Activated naive CD8-positive, alpha-beta T cell treated with anti-CD3 and anti-CD28 coated beads for 36 hours (primary cell): ENCODE measurements at places on chromosomes 5 and 9. TPM values are rescaled to one million over a fixed set of nuclear protein-coding genes. Genes with fewer than 3 reads are reported as not detected.

- H3K4me3 ChIP-seq: no peak overlapping the region
- DNase-seq: no peak
- peaks cover 6% of the 10 kb centered on the region for H3K27me3 ChIP-seq
- H3K36me3 ChIP-seq: no peaks in the 10 kb centered on the region
These were observed 93.9 kb upstream of the ALDH1A1 start for GRCh38 chr9:73046769-73047168.

DNA sequence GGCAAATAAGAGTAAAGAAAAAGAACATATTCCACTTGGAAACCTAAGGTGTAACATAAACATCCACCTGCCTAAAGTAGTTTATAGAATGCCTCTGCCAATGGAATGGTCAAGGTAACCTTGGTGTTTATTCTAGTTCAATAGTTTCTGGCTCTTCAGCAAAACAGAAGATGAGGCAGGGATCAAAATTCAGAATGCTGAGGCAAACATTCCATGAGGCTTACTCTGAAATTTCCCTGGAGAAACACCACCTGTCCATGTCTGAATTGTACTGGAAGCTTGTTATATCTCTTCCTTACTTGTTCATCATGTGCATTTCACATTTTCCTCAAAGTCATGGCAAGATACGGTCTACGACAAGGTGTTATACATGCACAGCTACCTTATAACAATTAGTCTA is 1862.4 kb upstream of the ACO1 start:
- H3K36me3 ChIP-seq: no peaks in the 10 kb centered on the region
- H3K27me3 ChIP-seq: no peaks in the 10 kb centered on the region
- no peak for DNase-seq
- H3K4me1 ChIP-seq: no peaks in the 10 kb centered on the region

- no peaks in the 10 kb centered on the region for H3K36me3 ChIP-seq
- no peak for DNase-seq
- H3K27me3 ChIP-seq: peaks cover 18% of the 10 kb centered on the region
These were observed 46.6 kb upstream of the ZNF169 start for GRCh38 chr9:94212531-94212930.

DNA sequence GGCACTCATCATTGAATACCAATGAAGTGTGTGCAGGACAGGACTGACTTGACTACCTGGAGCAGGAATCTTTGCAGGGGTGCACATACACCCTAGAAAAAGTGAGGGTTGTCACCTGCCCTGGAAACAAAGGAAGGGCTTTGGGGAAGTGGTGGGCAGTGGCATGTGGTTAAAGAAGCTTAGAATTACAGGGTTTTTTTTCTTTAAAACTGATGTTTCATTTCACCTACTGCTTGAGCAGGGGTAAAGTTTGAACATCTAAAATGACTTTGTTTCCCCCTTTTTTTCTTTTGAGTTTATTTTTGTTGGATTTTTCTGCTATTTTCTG is 2.0 kb upstream of the KDM3B start:
- peaks cover 38% of the 10 kb centered on the region for H3K4me1 ChIP-seq
- no peaks in the 10 kb centered on the region for H3K27me3 ChIP-seq
- peak overlapping the region; percentile 49 for H3K27ac ChIP-seq
- peaks cover 25% of the 10 kb centered on the region for H3K36me3 ChIP-seq

- no peak overlapping the region for H3K27ac ChIP-seq
- no peak for DNase-seq
- H3K36me3 ChIP-seq: no peaks in the 10 kb centered on the region
- H3K4me3 ChIP-seq: no peak overlapping the region
These were observed 10.6 kb upstream of the AGXT2 start for GRCh38 chr5:35058374-35058788.

The PDE6A gene
- total RNA-seq: not detected

GRCh38 chr9:97900738-97901565 is 21.3 kb downstream of the TRMO start:
- H3K4me3 ChIP-seq: no peak overlapping the region
- no peaks in the 10 kb centered on the region for H3K27me3 ChIP-seq
- no peak overlapping the region for H3K27ac ChIP-seq
- no peak for DNase-seq
- H3K4me1 ChIP-seq: peaks cover 44% of the 10 kb centered on the region

- no peaks in the 10 kb centered on the region for H3K27me3 ChIP-seq
- no peak overlapping the region for H3K4me3 ChIP-seq
- peaks cover 37% of the 10 kb centered on the region for H3K4me1 ChIP-seq
- no peak for DNase-seq
- H3K36me3 ChIP-seq: peaks cover 6% of the 10 kb centered on the region
- peak overlapping the region; percentile 49 for H3K27ac ChIP-seq
These were observed 14.3 kb downstream of the CD180 start for GRCh38 chr5:67182301-67182790.

The NEUROG1 gene
- total RNA-seq: not detected

- DNase-seq: no peak
- H3K36me3 ChIP-seq: no peaks in the 10 kb centered on the region
- peaks cover 26% of the 10 kb centered on the region for H3K4me1 ChIP-seq
These were observed 8.8 kb downstream of the PAX5 start for GRCh38 chr9:37025071-37025822.

GRCh38 chr9:32067261-32067660 is 317.2 kb upstream of the ACO1 start:
- H3K4me3 ChIP-seq: no peak overlapping the region
- no peaks in the 10 kb centered on the region for H3K27me3 ChIP-seq
- H3K27ac ChIP-seq: no peak overlapping the region
- H3K36me3 ChIP-seq: no peaks in the 10 kb centered on the region
- DNase-seq: no peak

- no peaks in the 10 kb centered on the region for H3K4me1 ChIP-seq
- H3K4me3 ChIP-seq: no peak overlapping the region
- no peak overlapping the region for H3K27ac ChIP-seq
- H3K27me3 ChIP-seq: no peaks in the 10 kb centered on the region
- peaks cover 9% of the 10 kb centered on the region for H3K36me3 ChIP-seq
- no peak for DNase-seq
These were observed 12.9 kb downstream of the INPP5E start for GRCh38 chr9:136426787-136427186.

DNA sequence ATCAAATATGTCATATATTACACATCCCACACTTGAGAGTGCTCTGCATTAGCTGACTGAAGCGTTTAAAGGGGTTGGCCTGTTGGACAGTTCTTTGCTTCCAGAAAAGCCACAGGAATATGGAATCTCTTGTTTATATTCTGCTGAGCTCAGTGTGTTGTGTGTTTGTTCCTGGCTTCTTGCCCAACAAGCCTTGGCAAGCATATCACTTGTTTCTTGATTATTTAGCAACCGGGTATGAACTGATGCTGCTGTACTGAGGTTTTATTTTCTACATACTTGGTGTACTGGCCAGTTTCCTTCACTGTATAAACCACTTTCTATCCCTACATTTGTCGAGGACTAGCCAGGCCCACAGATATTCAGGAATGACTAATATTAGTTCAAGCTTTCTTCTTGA is 378.9 kb downstream of the KCTD16 start:
- DNase-seq: no peak
- H3K36me3 ChIP-seq: no peaks in the 10 kb centered on the region
- H3K27me3 ChIP-seq: no peaks in the 10 kb centered on the region
- no peaks in the 10 kb centered on the region for H3K4me1 ChIP-seq
- no peak overlapping the region for H3K4me3 ChIP-seq

The LRRC19 gene
- total RNA-seq: not detected

The C6 gene
- total RNA-seq: not detected

GRCh38 chr9:98449871-98450270 is 194.4 kb upstream of the TBC1D2 start:
- no peaks in the 10 kb centered on the region for H3K4me1 ChIP-seq
- peaks cover 13% of the 10 kb centered on the region for H3K27me3 ChIP-seq
- no peak for DNase-seq

GRCh38 chr5:416636-416960 is 26.4 kb upstream of the EXOC3 start:
- H3K36me3 ChIP-seq: peaks cover 25% of the 10 kb centered on the region
- no peak overlapping the region for H3K4me3 ChIP-seq
- DNase-seq: no peak

The SEMA4D gene
- 245 TPM for total RNA-seq

DNA sequence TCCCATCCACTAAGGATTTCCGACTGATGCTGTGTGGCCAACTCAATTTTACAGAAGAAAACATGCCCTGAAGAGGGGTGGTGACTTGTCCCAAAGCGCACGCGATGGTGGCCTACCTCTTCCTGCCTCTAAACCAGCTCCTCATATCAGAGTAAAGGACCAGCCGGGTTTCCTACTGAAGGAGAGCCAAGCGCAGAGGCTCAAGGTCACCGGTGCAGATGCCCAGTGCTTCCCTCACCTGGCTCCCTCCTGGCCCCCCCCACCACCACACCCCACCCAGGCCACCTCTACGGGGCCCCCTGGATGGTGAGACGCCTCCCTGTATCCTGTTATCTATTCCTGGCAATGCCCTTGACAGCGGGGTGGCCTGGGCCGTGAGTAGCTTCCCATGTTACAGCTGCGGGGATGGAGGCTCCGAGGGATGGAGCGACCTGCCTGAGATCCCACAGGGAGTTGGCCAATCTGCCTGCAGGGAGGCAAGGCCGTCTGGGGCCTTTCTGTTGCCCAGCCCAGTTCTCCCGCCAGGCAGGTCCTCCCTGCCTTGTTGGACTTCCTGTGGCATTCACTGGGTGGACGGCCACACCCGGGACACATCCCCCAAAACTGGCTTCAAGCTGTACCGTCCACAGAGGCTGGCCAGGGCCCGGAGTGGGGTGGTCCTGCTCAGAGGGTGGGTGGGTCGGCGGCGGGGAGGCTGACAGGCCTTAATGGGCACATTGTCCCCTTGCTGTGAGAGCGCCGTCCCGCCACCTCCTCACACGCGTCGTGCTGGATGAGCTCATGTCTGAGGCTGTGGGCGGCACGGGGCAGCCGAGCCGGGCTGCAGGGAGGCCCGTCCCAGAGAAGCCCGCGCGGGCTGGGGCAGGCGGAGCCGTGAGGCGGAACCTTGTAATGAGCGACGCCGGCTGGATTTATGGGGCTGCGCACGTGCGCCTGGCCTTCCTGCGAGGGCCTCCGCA is 72.5 kb downstream of the MACROH2A1 start:
- no peak for DNase-seq
- H3K27ac ChIP-seq: no peak overlapping the region
- no peaks in the 10 kb centered on the region for H3K27me3 ChIP-seq
- no peaks in the 10 kb centered on the region for H3K36me3 ChIP-seq
- peaks cover 7% of the 10 kb centered on the region for H3K4me1 ChIP-seq

The PDLIM4 gene
- 0.31 TPM for total RNA-seq

DNA sequence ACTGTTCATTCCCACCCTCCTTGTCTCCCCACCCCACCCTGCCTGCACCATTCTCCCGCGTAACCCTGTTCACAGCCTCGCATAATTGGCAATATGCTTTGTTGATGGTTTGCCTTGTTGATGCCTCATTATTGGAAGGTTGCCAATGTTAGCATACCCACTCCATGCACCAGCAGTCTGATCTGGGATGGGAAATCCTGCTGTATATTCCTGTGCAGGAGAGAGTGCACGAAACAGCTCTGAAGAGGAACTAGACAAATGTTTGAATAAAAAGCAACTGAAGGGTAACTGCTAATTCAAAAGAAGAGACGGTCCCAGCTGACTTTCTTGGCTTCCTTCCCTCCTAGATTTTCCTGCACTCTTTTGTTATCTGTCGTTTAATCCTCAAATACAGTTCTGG is 271.7 kb upstream of the TLE4 start:
- H3K36me3 ChIP-seq: no peaks in the 10 kb centered on the region
- H3K27me3 ChIP-seq: no peaks in the 10 kb centered on the region
- no peak overlapping the region for H3K27ac ChIP-seq
- DNase-seq: no peak

DNA sequence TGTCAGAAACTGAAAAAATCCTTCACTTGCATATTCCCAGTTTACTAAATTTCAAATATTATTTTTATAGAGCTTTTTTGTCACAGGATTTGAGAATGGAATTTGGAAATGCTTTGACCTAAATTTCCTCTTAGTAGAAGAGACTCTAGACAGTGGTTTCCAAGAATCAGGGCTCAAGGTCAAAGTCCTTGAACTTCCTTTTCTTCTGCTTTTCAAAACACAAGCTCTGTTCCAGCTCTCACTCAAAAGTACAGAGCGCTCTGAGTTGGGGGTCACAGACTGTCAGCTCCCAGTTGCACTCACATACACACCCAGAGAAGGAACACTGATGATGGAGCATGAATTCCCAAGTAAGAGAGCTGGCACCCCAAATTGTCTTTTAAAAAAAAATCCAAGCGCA is 394.2 kb downstream of the MLLT3 start:
- H3K4me1 ChIP-seq: peaks cover 22% of the 10 kb centered on the region
- H3K27me3 ChIP-seq: no peaks in the 10 kb centered on the region
- H3K36me3 ChIP-seq: peaks cover 5% of the 10 kb centered on the region
- H3K4me3 ChIP-seq: no peak overlapping the region
- no peak overlapping the region for H3K27ac ChIP-seq

DNA sequence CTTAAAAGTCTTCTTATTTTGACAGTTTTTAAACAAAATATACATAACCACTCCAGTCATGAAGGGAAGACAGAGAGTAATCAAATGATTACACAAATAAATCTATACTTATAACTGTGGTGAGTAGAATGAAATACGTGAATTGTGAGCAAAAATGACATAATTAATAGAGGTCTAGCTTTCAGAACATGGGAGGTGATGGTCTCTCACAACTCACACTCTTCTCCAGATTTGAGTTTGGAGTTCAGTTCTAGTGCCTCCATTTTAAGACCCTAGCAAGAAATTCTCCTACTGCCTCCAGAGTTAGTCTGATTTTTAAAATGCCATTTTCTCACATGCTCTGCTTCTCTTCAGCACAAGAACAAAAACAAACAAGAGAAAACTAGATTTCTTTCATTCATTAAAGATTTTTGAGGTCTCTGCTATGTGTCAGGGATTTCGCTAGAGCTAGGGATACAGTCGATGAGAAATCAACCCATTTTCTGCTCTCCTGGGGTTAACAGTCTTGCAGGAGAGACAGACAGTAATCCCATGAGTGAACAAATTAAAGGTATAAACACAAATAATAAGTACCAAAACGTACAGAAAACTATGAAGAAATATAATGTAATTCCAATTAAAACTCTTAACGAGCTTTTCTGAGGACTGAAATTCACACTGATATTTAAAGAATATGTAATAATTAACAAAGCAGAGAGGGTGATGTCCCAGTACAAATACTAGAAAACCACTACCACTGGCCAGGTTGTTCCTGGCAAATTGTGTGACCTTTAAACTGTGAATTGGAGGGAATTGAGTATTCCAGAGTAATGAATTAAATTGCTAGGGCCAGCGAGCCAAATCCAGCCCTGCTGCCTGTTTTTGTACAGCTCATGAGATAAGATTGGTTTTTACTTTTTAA is 27.1 kb upstream of the HTR4 start:
- peaks cover 3% of the 10 kb centered on the region for H3K4me1 ChIP-seq
- no peak overlapping the region for H3K27ac ChIP-seq
- no peak overlapping the region for H3K4me3 ChIP-seq
